ENCODE measurements at places on chromosomes 4 and X.

- no peak for DNase-seq
Observed at GRCh38 chr4:117868201-117868600, 166.1 kb upstream of the NDST3 start.

- DNase-seq: no peak
Observed at GRCh38 chr4:61838072-61838471, 637.9 kb downstream of the ADGRL3 start.

DNA sequence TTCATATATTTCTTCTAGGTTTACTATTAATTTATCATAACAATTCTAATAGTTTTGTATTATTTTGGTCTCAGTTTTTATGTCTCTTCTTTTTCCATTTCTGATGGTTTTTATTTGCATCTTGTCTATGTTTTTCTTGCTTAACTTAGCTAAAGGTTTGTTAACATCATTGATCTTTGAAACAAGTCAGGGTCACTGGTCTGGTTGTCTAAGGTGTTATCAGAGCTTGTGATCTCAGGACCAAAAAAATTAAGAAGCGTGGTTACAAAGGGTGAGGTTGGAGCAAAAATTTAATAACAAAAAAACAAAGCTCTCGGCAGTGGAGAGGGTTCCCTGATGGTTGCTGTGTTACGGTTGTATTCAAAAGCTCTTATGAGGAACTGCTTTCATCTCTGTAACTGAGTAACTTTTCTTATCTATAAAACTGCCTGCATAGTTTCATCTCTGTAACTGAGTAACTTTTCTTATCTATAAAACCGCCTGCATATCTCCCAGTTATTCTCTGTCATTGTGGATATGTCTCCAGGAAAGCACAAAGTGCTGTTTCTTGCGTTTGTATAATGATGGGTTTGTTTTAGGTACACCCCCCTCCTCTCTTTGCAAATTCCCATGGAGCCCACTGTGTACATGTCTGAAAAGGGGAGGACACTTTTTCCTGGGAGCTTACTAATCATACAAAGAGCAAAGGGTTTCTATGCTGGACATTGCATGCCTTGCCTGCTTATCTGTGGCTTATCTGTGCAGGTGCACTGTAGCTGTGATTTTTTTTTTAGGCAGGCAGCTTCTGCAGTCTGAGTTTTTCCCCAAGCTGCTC, 62.4 kb upstream of the UGT2B15 start:
- no peak for DNase-seq

DNA sequence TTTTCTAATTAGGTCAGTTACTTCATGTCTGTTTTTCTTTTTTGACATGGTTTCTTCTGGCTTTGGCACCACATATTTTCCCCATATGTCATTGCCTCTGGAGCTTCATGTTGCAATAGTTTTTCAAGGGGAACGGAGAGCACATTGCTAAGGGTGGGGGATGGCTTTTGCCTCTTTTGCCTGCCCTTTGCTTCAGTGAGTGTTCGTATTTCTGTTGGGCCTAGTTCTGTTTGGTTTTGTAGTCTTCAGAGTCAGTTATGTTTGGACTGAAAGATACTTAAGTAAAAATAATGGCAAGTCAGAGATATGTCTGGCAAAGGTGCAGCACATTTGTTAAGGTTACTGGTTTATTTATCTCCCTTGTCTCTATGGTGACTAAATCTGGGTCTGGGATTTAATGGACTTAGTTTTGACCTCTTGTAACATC, 29.1 kb downstream of the FHL1 start:
- DNase-seq: no peak

All from NCI-H2227 treated with DMSO at 0.1 percent for 48 hours (cell line).